ENCODE measurements at places on chromosomes 2 and 18.

- no peak for DNase-seq
These were observed 625.9 kb upstream of the NRXN1 start for GRCh38 chr2:51657849-51658248.

DNA sequence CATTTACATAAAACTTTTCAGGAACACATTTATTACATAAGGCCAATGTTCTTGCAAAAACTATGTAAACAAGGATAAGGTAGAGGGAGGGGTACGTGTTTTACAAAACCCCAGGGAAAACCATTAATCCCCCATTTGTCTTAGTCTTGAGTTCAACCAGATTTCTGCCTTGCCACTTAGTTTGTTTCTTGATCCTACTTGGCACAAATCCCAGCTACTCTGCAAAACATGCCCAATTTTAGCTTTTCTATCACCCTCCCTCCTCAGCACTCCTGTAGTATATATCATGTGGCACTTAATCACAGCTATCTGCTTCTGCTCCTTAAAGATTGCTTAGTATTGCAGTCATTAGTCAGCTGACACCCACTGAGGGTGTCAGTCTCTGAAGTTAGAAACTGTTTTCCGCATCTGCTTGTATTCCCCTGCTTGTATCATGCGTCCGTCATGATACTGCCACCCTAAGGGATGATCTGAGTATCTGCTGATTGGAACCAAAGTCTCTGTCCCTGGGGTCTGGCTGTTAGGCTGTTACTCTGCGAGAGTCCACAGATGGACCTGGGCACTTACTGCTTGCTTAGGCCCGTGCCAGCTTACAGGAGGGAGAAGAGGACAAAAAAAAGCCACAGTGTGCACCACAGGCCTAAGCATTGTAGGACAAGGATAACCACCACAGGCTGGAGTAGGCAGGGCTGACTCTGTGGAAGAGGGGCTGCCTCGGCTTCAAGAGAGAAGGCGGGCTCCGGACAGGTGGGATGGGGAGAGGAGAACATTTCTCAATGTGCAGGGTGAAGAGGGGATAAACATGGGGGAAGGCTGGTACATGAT is 82.2 kb downstream of the EPAS1 start:
- no peak for DNase-seq

DNA sequence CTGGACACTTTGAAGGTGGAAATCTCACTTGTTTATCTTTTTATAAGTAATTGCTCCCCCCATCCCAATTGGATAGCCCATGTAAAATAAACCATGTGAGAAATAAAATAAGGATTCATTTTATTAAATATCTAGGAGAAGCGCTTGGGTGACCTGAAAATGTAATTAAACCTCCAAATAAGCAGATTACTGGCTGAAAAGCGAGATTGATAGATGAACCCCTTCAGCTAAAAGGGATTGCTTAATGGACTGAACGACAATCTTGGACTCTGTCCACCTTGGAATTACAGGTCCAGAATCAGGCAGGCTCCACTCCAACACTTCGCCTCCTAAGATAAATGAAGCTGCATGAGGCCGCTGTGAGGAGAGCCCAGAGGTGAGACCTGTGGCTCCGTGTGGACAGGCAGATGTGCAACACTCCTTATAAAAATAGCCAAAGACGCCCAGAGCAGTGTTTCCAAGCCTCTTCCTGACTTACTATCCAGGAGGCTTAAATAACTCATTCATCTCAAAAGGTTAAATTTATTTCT is 441.5 kb downstream of the MTX2 start:
- DNase-seq: no peak

DNA sequence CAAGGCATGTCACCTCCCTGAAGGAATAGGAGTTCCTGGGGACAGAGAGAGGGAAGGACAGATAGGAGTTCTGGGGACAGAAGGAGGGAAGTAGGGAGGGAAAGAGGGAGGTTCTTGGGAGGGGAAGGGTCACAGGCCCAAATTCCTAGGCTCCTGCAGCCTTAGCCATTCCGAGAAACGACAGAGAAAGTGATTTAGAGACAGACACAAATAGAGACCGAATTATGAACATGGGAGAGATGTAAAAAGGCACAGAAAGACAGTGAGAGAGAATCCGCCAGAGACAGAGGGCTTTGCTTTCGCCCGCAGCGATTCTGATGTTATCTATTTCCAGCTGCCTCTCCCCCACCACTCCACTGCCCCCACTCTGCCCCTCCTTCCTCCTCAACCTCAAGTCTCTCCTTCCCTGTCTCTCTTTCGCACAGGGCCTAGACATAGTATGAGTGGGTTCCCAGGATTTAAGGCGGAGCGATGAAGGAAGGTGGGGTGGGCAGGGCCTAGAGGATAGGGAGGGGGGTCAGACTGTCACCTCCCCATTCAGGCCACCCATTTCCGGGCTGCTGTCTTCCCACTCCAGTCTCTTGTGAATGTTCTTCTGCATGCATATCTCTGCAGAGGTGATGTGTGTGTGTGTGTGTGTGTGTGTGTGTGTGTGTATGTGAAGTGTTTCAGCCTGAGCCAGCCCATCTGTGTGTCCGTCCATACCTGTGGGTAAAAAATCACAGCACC is 3.3 kb upstream of the WNT6 start:
- DNase-seq: peak; percentile 29

DNA sequence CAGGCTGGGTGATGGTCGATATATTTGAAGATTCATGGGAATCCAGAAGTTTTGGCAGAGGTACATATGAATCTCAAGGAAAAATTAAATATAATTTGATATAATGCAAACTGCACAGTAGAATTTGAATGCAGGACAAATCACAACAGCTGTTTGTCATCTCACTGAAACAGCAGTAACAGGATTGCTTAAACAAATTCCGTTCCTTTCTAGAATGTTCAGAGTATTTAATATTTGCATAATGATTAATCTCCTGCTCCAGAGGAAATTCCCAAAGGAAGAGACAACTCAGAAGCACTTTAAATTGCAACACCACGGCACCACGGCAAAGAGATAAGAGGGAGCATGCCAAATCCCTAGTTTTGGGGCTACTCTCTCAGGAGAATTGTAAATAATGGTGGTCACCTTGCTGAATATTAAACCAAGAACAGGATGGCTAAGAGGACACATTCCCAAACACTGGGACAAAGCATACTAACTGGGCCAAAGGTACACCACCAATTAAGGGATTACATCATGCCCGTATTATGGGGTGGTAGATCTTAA is 67.8 kb upstream of the MAP4K3 start:
- DNase-seq: no peak

GRCh38 chr2:239694487-239694886 is 293.7 kb upstream of the HDAC4 start:
- peak; percentile 24 for DNase-seq

DNA sequence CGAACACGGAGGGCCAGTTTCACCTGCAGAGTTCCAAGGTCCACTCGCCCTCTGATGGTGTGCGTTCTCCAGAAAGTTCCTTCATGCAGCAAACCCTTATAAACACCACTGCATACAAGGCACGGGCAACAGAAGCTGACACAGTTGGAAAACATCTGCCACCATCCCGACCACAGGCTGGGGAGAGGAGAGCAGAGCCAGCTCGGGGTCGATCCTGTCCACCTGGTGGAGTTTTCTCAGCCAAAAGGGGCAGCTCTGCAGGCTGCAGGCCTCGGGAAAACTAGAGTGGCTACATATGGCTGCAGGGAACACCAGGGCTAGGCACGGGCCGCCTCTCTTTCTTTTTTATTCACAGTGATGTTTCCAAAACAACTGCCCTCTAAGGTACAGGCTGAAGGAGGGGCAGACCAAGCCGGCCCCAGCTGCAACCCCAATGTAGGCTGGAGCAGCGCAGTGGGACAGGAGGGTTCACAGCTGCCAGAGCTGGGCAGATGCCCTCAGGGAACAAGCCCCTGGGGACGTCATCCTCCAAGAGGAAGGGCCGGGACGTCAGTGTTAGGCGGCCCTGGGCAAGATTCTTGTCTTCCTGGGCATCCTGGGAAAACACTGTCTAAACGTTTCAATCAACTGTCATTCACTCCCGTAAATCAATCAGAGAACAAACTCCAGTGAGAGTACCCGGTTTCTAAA is 274.7 kb downstream of the TWIST2 start:
- no peak for DNase-seq

- no peak for DNase-seq
These were observed 153.3 kb downstream of the CELF4 start for GRCh38 chr18:37412333-37412732.

DNA sequence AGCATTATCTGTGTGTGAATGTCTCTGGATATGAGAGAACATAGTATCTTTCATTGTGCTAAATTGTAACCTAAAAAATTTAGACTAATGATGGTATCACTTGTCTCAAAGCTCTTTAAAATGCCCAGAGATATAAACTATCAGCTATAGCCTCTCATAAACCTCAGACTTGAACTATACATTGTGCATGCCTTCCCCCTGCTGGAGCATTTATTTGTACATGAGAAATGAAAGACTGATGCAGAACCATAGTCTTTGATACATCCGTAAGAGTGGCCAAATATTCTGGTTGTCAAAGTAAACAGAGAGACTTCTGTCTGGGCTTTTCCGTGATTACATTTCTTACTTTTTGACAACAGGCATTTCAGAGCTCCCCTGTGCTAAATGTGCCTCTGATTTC is 71.9 kb upstream of the CCDC68 start:
- DNase-seq: no peak

- no peak for DNase-seq
These were observed 339.9 kb downstream of the KCNS3 start for GRCh38 chr2:18218160-18218933.

GRCh38 chr2:55025627-55026026 is 24.6 kb downstream of the RTN4 start:
- DNase-seq: no peak

DNA sequence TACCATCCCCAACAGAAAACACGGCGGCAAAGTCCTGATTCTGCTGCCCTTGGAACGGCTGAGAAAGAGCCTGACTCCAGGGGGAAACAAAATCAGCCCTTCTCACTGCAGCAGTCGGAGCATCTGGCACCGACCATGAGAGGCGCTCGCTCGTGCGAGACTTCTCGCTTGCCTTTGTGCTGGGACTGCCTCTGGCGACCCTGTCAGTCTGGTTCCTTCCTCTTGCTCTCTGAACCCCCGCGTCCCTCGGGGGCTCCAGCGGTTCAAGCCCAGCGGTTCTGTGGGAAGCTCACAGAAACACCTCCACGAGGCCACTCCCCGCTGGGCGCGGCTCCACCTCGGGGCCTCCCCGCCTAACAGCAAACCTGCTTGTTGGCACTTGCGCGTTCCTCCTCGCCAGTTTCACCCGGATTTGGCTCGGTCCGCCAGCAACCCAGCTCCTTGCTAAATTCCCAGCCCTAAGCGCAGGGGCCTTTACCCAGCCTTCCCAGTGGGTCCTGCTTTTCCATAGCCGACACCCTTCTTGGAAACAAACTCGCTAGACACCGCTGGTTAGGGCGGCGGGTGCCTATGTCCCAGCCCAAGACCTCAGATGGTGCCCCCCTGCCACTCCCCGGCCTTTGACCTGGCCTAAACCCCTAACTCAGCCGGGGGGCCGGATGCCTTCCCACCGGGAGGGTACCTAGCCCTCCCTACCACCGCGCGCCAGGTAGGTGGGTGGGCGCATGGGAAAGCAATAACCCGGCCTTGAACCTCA is 2.2 kb downstream of the RND3 start:
- peak; percentile 88 for DNase-seq
